ENCODE measurements at places on chromosomes 2 and 18. TPM values are rescaled to one million over a fixed set of nuclear protein-coding genes. Genes with fewer than 3 reads are reported as not detected.

DNA sequence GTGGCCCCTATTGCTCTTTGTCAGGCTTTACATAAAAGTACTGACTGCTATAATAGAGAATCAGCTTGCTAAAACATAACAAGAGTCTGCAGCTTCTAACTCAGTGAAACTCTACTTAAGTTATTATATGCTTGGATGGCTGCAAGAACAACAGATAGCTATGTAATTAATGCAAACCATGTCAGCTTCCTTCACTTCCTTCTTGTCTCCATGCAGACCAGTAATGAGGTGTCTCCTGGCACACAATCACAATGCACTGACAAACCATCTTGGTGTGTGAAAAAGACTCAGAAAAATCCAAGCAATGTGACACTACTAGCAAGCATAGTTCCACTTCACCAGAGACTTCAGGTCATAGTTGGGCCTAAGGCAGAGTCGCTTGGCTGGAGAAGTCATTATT is 2068.9 kb upstream of the PIK3C3 start:
- DNase-seq = no peak

ZSCAN30 gene
- total RNA-seq = 13.3 TPM

AGAP1 gene
- total RNA-seq = 23.9 TPM

HOXD9 gene
- total RNA-seq = 0.27 TPM

POMC gene
- 10.6 TPM for total RNA-seq

Measured in left cardiac atrium (tissue), 4 donors.